ENCODE measurements at places on chromosomes 3 and 15.

- DNase-seq = no peak
These were observed 30.0 kb upstream of the CACNA1D start for GRCh38 chr3:53464424-53464823.

- no peak for DNase-seq
These were observed 3.0 kb upstream of the CD80 start for GRCh38 chr3:119562307-119562961.

GRCh38 chr15:76714950-76715349 is 190.2 kb downstream of the SCAPER start:
- DNase-seq = no peak

GRCh38 chr3:55143336-55143735 is 215.5 kb upstream of the LRTM1 start:
- DNase-seq = no peak

DNA sequence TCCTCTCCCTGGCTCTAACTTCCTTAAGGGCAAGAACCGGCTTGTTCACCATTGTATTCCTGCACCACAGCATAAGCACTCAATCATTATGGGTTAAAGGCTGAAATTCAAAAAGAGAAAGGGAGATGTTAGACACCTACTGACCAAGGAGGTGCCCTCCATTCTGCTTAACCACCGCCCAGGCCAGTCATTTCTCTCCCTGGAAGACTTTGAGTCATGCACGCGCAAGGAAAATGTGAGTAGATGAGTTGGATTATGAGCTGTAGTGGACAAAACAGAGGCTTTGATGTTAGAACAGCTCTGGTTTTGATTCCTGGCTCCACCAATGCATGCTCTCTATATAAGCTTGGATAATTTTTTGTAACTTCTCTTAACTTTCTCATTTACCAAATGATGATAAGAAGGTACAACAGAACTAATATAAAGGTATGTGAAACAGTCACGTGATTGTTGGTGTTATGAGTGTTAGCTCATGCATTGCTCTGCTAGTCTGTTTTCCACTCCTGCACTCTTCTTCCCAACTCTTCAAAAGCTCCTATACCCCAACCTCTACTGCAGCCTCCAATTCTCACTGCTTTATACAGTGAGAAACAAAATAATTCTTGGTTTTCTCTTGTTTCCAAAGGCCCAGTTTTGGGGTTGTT is 148.4 kb upstream of the ATP11B start:
- peak; percentile 62 for DNase-seq

GRCh38 chr3:88773766-88774165 is 333.7 kb upstream of the EPHA3 start:
- peak; percentile 20 for DNase-seq

DNA sequence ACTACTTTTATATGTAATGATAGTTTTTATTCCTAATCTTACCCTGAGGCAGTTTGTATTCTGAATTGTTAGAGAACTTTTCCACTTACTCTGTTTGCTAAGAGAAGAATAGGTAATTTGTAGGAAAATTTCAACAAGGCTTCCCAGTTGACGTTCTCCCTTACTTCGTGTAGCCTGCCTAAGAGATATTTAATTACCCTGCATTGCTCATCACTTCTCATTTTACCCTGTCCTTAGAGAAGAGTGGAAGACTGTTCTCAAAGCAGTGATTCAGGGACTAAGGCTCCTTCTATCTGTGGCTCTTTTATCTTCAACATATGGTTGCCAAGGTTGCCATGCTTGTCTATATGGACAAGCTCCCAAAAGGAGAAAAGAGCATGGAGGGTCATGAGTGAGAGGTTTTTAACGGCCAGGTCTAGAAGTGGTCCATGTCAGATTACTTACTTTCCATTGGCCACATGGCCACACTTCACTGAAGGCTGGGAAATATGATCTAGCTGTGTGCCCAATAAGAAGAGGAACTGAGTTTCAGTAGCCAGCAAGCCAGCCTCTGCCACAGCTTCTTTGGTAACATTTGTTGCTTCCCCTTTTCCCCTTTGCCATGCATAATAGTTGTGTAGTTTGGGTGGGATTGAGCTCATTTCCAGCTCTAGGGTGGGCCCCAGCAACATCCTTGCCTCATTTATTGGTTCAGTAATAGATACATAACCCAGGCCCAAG is 22.1 kb downstream of the PDE8A start:
- DNase-seq = no peak

DNA sequence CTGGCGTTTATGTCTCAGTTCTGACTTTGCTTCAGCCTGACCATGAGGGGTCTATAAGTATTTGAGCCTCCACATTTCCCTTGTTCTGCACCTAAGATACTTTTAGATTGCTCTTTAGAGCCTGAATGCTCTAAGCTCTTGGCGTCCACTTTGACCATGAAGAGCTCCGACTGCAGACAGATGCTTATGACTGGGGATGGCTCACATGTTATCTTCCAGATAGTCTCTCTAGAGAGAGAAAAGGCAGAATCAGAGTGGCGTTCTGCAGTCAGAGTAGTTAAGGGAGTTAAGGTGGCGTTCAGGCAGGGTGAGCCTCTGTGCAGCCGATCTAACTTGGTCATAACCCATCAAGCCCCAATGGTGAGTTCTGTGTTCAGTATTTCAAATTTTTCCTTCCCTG is 487.9 kb upstream of the NR2F2 start:
- DNase-seq = no peak

DNA sequence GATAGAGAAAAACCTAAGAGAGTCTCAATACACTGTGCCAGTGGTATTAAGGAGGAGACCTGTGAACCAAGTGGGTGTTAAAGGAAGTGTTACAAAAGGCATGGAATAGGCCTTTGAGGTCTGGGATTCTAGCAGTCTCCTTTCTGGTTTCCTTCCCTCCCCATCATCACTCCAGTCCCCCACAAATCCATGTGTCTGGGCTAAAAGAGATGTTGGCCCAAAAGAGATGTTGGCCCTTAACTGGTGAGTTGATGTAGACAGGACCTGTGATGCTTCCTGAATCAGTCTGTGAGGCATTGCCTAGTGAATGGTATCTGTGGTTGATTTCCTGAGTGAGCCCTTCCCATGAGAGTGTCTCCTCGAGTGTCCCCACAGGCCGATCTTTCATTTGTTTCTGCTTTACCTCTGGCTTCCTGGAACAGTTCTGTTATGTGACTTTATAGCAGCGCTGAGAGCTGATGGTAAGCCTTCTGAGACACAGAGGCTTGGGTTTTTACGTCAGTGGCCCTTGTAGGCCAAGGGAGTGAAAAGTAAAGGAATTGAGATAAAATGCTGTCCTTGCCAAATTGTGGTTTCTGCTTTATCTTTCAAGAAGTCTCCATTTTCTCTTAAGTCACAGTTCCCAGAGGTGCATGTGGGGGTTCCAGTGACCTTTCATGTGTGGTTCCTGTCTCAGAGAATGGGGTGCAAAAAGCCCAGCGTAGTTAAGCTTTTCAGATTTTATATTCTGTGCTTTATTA is 87.8 kb downstream of the KLHL25 start:
- no peak for DNase-seq

DNA sequence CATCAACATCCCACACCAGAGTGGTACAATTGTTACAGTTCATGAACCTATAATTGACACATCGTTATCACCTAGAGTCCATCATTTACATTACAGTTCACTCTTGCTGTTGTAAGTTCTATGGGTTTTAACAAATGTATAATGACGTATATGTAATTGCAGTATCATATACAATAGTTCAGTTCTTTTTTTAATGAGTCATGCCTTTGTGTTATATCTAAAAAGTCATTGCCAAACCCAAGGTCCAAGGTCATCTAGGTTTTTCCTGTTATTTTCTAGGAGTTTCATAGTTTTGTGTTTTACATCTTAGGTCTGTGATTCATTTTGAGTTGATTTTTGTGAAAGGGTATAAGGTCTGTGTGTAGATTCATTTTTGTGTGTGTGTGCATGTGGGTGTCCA is 160.9 kb upstream of the GALNT15 start:
- DNase-seq = no peak

DNA sequence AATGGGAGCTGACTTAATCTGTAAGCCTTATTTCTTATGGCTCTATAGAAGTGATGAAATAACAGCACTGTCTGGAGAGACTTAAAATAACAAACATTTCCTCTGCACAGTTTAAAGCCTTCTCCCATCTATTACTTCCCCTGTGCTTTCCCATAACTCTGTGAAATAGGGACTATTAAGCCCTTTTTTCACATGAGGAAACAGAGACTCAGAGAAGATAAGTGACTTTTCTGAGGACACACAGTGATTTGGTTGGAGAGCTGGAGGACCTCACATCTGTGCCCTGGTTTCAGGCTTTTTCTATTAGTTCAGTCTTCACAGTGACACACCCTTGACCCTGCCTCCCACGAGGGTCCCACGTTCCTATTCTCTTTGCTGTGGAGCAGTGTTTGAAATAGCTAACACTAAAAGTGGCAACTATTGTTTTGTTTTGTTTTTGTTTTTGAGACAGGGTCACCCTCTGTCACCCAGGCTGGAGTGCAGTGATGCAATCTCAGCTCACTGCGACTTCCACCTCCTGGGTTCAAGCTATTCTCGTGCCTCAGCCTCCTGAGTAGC is 82.9 kb downstream of the ST6GAL1 start:
- no peak for DNase-seq

DNA sequence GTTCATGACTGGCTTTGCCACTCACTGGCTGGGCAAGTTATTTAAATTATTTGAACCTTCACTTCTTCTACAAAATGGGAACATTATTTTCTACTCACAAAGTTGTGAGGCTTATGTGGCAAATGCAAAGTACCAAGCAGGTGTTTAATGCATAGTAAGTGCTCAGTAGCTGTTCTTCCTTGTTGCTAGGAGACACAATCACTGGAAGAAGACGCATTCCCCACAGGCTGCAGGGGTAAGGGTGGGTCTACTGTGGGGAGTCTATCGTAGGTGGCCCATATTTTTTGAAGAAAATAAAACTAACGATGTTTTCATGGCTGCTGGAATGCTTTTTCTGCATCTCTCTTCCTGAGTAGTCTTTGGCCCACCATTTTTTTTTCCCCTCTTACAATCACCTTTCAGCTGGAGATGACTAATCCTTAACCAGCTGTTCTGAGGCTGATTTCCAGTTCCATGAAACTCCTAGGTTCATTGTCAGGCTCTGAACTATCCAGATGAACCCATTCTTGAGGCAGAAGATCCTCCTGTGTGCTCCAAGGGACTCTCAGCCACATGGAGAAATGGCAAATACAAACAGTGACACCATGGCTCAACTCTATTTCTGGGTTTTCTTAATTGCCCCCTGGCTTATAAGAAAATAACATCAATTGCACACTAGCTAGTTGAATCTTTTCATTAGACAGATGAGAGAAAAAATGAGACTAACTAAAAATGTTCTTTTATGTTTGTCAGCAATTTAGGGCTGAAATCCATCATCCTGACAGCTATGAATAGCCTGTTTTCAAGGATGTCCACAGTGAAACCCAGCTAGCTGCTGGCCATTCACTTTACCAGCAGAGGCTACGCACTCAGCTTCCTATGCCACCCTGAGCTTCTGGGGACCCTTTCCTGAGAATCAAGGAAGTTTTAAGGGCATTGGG is 108.3 kb upstream of the ETV5 start:
- no peak for DNase-seq

GRCh38 chr15:53210653-53211052 is 420.5 kb upstream of the ONECUT1 start:
- no peak for DNase-seq

- DNase-seq = no peak
These were observed 35.8 kb downstream of the PRKCD start for GRCh38 chr3:53196575-53197407.

GRCh38 chr15:74632601-74633000 is 17.0 kb downstream of the CLK3 start:
- DNase-seq = no peak

GRCh38 chr3:134603956-134604355 is 46.9 kb downstream of the KY start:
- no peak for DNase-seq

DNA sequence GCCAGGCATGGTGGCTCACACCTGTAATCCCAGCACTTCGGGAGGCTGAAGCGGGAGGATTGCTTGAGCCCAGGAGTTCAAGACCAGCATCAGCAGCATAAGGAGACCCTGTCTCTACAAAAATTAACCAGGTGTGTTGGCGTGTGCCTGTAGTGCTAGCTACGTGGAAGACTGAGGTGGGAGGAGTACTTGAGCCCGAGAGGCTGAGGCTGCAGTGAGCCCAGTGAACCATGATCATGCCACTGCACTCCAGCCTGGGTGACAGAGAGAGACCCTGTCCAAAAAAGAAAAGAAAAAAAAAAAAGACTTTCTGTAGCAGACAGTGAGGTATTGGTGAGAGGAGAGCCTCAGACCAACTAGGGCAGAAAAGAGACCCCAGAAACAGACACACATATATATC is 263.8 kb downstream of the XXYLT1 start:
- no peak for DNase-seq

- DNase-seq = peak; percentile 92
These were observed 235.1 kb downstream of the MYRIP start for GRCh38 chr3:40044487-40044886.

GRCh38 chr3:98734735-98735134 is 28.4 kb upstream of the ST3GAL6 start:
- no peak for DNase-seq

DNA sequence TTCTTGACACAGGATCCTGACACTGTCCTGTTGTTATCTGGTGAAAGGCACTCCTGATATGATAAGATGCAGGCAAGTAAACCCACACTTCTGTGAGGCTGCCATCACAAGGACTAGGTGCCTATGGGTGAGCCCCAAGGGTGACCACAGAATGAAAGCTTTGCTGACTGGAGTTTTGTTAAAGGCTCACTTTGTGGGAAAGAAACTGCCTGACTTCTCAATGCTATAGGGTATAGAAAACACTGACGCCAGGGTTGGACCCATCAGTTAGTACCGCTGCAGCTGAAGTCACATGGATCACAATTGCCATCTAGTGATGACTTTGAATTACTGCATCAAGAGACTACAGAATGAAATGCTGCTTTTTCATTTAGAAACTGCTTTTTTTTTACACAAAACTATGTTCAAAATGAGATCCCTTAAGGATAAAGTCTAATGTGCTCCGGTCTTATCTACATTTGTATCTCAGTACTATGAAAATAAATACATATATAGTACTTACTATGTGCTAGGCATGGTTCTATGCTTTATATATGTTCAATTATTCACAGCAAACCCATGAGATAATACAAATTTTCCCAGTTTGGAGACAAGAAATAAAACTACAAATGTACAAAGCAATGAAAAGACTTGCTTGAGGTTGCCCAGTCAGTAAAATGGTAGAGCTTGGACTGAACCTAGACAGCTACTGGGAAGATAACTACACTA is 64.2 kb upstream of the CMSS1 start:
- no peak for DNase-seq

- DNase-seq = no peak
These were observed 14.3 kb upstream of the SHQ1 start for GRCh38 chr3:72862314-72863090.
